CD4-positive, alpha-beta T cell treated with Interleukin-10 for 1 hour (primary cell): ENCODE measurements at places on chromosomes 1 and 21.

GRCh38 chr1:32028746-32029145 is 15.1 kb downstream of the KHDRBS1 start:
- no peak for DNase-seq

GRCh38 chr21:45072738-45073300 is 1.6 kb upstream of the ADARB1 start:
- no peak for DNase-seq

GRCh38 chr1:176559878-176560277 is 96.9 kb downstream of the PAPPA2 start:
- DNase-seq = peak; percentile 1

GRCh38 chr1:150176593-150176992 is 26.9 kb downstream of the PLEKHO1 start:
- DNase-seq = no peak

DNA sequence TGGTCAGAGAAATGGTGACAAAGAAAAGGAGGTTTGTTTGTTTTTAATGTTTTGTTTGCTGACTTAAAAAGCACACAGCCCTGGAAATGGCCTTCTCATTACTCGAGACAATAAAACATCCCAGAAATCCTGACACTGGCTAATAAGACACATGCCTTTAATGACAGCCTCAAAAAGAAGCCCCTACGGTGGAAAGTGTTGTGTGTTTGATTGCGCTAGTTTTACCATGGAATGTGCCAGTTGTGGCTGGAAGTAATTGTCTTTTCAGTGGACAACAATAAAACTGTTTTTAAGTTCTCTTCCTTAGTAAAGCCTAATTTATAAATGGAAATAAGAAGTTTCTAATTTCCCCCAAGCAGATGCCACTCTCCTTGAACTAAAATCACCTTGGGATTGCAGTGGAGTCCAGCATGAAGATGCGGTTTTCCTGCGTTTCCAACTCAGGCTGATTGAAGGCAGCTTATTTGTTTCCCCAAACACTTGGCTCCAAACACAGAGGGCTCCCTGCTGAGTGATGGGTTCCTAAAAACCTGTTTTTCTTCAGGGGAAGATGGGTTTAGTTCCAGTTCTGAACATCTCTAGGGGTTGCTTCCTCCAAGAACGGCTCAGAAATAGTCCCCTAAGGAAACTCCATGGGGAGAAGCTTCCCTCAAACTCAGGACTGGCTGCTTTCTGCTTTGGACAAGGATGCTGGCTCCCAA is 54.3 kb downstream of the CD247 start:
- DNase-seq = no peak

DNA sequence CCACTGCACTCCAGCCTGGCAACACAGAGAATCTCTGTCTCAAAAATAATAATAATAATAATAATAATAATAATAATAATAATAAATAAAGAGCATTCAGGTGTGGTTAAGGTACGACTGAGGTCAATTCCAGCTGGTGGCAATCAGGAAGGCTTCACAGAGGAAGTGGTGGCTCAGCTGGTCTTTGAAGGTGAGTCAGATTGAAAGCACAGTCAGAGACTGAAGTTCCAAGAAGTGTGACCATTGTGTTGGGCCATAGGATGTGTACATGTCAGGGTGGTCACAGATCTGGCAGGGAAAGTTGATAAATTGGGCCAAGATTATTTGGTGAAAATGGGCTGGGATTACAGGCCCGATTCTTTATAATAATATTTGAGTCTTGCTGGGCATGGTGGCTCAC is 31.0 kb upstream of the MED18 start:
- no peak for DNase-seq

- DNase-seq = no peak
Observed at GRCh38 chr1:109978761-109979488, 5.6 kb upstream of the AHCYL1 start.

DNA sequence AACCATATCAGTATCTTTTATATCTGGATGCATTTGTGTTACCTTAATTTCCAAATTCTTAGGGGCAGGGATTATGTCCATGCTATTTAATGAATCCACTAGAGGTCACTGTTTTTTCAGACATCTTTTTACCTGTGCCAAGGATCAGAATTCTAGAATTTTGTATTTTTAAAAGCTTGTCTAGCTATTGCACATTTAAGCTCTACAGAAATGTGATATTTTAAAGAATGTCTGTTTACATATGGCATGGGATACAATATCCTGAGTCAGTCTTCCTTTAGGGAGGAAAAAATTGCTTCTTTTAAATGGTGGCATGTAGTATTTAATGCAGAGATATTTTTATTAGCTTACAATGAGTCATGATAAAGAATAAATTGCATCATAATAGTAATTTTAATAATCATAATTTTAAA is 11.3 kb downstream of the RPAP2 start:
- peak; percentile 55 for DNase-seq

GRCh38 chr1:246782120-246782900 is 58.1 kb downstream of the SCCPDH start:
- DNase-seq = no peak

- DNase-seq = no peak
Observed at GRCh38 chr1:70504176-70504820, 93.2 kb downstream of the CTH start.

- DNase-seq = no peak
Observed at GRCh38 chr1:234586892-234587485, 23.0 kb downstream of the IRF2BP2 start.

DNA sequence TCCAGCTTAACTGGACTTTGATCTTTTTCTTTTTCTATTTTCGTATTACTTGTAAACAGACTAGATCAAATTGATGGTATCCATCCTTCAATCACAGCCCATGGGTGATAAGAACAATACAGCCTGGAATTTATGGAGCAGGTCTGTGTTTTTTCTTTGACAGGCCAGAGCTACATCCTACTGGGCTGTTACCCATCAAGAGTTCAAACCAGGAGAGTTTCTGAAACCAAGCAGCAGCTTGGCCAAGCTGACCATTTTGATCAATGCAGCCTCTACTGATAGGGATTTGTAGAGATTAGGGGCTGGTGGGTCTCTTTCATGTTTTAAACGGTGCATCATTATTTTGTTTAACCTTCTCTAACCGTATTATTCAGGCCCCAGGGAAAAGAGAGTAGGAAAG is 24.3 kb upstream of the CCDC190 start:
- no peak for DNase-seq

DNA sequence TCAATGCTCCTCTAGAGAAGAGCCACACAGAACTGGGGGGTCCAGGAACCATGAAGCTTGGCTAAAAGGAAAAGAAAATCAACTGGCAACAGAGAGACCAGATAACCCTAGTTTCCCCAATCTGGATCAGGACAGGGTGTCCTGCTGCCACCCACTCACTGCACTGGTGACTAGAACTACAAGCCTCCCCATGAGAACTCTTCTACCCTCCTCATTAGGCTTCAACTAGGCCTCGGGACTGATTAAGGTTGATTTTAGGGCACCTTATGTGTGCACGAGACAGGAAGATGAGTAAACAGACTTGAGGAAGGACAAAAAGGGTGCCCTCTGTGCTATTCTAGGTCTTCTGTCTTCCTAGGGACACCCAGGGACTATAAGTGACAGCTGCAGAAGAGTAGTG is 2.3 kb upstream of the SF3B4 start:
- DNase-seq = no peak

GRCh38 chr1:38783640-38784229 is 75.8 kb downstream of the RRAGC start:
- DNase-seq = no peak
